Vagina (tissue), 2 donors: ENCODE measurements at places on chromosomes 4 and X.

DNA sequence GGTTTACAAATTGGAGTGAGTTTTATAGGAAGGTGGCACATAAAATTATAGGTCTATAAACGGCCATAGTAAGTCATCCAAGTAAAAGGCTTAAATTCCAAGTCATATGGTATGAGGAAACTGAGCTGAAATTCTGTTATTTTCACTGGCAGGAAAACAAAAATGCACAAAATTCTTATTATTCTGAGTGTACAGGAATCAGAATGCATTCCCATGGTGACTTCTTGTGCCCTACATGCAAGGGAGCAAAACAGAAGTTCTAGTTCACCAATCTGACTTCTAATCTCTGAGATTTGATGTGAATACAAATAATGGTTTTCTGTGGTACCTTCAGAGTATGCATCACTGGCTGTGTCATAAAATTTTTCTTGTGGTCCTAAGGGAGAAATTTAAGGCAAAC is 102.9 kb downstream of the CLCN4 start:
- no peak for DNase-seq

GRCh38 chr4:158015241-158015640 is 157.6 kb downstream of the GASK1B start:
- DNase-seq = no peak

GRCh38 chrX:143635915-143636314 is at the start of gene SLITRK4:
Gene SLITRK4, minus strand, starts transcription at chrX:143636101. Its CDS starts 4,993 bp downstream, at chrX:143631108.
- no peak for DNase-seq

DNA sequence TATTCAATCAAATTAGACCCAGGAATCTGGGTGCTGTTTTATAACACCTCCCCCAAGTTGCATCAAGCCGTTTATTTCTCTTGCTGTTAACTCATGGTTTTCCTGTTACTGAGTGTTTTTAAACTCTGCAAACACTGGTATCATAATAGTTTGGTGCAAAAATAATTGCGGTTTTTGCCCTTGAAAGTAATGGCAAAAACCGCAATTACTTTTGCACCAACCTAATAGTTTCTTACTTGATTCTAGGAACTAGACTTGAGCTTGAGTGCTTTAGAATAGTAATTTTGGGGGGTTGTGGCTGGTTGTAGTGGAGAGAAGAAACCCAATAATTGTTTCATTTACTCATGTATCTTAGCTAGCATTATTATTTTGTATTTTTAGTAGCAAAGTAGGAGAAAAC is 156.6 kb downstream of the FHIP1A start:
- DNase-seq = no peak

- DNase-seq = no peak
Measured at GRCh38 chrX:126825566-126826193, 6.2 kb downstream of the PRR32 start.

- DNase-seq = no peak
Measured at GRCh38 chr4:185035284-185035683, 17.0 kb downstream of the HELT start.

DNA sequence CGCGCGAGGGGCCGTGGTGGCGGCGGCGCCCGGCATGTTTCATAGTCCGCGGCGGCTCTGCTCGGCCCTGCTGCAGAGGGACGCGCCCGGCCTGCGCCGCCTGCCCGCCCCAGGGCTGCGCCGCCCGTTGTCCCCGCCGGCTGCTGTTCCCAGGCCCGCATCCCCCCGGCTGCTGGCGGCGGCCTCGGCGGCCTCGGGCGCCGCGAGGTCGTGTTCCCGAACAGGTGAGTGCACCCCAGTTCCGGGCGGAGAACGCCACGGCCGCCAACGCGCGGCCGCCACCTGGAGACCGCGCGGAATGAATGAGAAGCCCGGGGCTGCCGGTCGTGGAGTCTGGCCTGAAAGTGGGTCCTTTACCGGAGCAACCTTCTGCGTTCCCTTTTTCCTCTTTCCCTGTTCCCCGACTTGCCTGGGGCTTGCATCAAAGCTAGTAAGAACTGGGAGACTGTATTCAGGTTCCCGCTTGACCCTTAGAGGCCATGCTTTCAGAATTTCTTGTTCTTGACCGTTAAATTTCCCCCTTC is 429 bp downstream of the NOCT start:
- DNase-seq = no peak

DNA sequence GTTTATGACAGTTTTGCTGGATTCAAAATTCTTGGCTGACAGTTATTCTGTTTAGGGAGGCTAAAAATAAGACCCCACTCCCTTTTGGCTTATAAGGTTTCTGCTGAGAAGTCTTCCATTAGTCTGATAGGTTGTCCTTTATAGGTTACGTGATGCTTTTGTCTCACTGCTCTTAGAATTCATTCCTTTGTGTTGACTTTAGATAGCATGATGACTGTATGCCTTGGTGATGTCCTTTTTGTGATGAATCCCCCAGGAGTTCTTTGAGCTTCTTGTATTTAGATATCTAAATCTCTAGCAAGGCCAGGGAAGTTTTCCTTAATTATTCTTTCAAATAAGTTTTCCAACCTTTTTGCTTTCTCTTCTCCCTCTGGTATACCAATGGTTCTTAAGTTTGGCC is 36.4 kb downstream of the DCLK2 start:
- no peak for DNase-seq

DNA sequence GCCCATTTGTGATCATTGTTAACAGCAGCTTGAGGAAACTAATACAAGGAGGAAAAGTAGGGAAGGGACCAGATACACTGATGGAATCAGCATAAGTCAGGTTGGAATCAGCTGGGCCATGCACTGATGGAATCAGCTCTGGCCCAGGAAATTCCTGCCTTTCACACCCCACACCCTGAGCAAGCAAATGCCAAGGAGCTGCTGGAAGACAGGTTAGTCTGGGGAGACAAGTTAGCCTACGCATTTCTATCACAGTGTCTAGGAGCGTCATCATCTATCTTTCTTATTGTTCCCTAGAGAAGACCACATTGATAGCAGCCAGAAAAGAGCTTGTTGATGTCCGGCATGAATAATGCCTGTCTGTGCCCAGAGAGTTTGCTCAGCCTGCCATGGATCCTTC is 16.2 kb upstream of the CEP135 start:
- no peak for DNase-seq

- no peak for DNase-seq
Measured at GRCh38 chrX:33156152-33156726, 55.1 kb downstream of the DMD start.

DNA sequence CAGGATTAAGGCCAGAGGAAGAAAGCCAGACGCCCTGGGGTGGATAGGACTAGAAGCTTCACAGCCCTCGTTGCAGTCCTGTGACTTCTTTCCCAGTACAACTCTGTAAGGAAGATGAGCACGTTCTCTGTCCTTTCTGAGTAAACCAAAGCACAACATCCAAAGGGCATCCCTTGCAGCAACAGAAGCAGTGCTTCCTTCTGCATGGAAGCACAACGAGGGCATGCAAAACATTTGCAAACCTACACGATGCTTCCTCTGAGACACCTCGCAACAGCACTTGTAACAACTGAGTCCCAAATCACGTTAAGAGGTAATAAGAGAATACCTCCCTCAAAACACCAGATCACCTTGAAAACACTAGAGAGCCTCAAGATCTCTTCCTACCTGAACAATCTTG is 335.7 kb upstream of the RASGEF1B start:
- DNase-seq = no peak

GRCh38 chr4:185726931-185727330 is 85.1 kb downstream of the SORBS2 start:
- DNase-seq = no peak
